Stimulated activated CD4-positive, alpha-beta T cell treated with anti-CD3 and anti-CD28 coated beads, Interleukin-12 subunit alpha, Interleukin-12 subunit beta, amount 100 ng/mL, for 24 hours (primary cell): ENCODE measurements at places on chromosomes 4 and X.

GRCh38 chrX:97060020-97060419, 176.3 kb downstream of the RPA4 start:
- DNase-seq: no peak

GRCh38 chrX:8323356-8323755, 141.3 kb upstream of the VCX3B start:
- no peak for DNase-seq

- DNase-seq: no peak
Observed at GRCh38 chr4:109215506-109215905, 87.0 kb downstream of the COL25A1 start.

GRCh38 chrX:153863251-153863991, 22.6 kb downstream of the L1CAM start:
- no peak for DNase-seq

DNA sequence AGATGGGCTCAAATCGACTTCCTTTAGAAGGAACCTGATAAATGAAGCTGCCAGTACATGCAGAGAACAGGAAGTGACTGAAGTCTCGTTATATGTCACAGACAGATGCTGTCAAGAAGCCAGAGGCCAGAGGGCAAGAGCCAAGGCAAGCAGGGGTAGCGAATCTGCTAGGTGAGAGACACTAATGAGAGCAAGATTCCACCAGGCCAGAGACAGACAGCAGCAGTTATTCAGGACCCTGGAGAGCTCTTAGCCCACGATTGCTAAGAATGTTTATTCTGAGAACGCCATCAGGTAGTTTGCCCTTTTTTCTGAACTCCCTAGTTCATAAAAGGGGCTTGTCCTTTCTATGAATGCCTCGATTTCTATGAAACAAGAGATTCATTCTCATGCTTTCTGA, 73.7 kb downstream of the BEND2 start:
- no peak for DNase-seq

DNA sequence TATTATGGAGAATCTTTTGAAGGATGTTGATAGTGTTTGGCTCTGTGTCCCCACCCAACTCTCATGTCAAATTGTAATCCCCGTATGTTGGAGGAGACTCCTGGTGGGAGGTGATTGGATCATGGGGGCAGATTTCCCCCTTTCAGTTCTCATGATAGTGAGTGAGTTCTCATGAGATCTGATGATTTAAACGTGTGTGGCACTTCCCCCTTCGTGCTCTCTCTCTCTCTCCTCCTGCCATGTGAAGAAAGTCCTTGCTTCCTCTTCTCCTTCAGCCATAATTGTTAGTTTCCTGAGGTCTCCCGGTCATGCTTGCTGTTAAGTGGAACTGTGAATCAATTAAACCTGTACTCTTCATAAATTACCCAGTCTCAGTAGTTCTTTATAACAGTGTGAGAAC, 166.1 kb upstream of the NUDT6 start:
- DNase-seq: no peak

- DNase-seq: no peak
Observed at GRCh38 chr4:96354036-96354712, 514.3 kb downstream of the PDHA2 start.

- DNase-seq: no peak
Observed at GRCh38 chrX:68652326-68653170, 5.1 kb downstream of the STARD8 start.

DNA sequence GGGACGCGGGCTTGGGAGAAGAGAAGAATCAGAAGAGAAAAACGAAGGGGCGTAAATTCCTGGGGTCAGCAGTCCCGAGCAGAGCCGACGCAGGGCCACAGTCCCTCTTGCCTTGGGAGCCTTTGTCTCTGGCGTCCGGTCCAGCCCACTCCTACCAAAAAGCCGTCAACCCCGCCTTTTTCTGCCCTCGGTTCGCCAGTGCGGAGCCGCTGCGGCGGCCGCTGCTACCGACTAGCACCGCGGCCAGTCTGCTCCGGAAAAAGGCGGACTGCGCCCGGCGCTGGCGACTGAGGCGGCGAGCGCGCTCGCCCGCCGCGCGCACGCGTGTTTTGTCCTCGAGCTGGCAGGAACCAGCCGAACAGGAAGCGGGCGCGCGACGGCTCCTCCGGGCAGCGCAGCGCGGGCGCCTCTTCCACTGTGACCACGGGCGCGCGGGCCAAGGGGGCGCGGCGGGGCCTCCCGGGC, 502 bp downstream of the HNRNPDL start:
- no peak for DNase-seq

DNA sequence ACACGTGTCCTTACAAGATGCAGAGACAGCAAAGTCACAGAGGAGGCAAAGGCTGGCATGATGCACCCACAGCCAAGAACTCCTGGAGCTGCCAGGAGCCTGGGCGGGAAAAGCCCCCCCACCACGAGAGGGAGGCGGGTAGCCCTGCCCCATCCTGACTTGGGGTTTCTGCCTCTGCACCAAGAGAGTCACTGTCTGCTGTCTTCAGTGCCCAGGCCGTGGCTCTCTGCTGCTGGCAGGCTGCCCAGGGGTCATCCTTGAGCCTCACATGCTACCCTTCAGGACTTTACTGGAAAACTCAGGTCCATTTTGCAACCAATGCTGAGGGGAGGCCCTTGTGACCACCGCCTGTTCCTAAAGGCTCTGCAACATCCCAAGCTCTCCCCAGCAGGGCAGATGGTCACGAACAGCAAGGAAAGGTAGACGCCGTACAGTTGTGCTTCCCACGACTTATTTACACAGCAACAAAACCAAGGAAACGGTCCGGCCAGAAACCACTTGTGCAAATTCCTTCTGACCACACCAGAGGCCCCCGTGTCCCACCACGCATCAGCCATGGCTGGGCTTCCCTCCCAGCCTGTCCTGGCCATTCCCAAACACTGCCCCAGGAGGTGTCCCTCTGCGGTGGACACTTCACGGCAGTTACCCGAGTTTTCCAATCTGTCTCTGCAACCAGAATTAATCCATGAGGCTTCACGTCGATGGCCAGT, 56.9 kb downstream of the ACOX3 start:
- no peak for DNase-seq

GRCh38 chr4:94214703-94215319, 7.1 kb downstream of the SMARCAD1 start:
- DNase-seq: no peak
